Ureter (tissue), 1 donor: ENCODE measurements at places on chromosomes 7 and 10. TPM values are rescaled to one million over a fixed set of nuclear protein-coding genes. Genes with fewer than 3 reads are reported as not detected.
A peak's percentile ranks its signal among the peaks of the same experiment; 100 is the strongest.

DNA sequence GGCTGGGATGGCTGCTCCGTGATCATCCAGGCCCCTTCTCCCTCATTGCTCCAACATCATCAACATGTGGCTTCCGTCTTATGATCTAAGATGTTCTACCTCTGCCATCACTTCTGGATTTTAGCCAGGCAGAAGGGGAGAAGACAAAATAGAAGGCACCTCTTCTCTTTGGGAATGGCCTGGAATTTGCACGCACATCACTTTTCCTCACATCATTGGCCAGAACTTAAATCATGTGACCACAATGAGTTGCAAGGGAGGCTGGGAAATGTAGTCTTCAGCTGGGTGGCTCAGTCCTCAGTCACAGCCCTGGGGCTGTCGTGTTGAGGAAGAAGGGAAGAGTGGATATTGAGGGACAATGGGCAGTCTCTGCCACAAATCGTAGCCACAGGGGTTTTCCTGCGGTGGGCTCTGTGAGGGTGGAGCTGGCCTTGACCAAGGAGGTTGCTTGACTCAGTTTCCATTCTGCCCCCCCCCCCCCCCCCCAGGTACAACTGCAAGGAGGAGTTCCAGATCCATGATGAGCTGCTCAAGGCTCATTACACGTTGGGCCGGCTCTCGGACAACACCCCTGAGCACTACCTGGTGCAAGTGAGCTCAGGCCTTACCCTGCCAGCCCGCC, 50.3 kb downstream of the PALD1 start:
- no peak for DNase-seq

DNA sequence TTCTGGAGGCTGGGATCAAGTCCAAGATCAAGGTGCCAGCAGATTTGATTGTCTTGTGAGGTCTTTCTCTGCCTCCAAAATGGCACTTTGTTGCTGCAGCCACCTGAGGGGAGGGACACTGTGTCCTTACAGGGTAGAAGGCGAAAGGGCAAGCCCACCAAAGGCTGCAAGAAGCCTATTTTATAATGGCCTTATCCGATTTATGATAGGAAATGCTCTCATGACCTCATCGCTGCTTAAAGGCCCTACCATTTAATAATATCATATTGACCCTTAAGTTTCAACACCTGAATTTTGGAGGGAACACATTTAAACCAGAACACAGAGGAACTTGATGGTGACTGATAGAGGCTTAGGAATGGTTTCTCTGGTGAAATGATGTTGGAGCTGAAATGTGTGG, 296.5 kb downstream of the TWIST1 start:
- no peak for DNase-seq

DNA sequence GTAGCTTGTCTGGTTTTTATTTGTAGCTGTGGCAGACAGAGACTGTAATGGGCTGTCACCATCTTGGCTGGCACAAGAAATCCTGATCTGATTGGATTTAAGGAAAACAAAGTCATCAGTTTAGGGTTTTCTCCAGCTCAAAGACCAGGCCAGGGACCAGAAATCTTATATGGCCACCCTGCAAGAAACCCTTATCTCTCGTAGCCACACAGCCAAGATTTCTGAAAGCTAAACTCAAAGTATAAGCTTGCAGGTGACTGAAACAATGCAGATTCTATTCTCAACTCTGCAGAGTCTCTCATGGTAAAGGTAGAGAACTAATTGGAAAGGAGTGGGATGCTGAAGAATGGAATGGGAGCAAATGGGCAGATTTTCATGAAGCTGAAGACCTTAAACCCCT, 3.2 kb upstream of the ASB13 start:
- no peak for DNase-seq

ANK3 gene
- 86.0 TPM for total RNA-seq

DNA sequence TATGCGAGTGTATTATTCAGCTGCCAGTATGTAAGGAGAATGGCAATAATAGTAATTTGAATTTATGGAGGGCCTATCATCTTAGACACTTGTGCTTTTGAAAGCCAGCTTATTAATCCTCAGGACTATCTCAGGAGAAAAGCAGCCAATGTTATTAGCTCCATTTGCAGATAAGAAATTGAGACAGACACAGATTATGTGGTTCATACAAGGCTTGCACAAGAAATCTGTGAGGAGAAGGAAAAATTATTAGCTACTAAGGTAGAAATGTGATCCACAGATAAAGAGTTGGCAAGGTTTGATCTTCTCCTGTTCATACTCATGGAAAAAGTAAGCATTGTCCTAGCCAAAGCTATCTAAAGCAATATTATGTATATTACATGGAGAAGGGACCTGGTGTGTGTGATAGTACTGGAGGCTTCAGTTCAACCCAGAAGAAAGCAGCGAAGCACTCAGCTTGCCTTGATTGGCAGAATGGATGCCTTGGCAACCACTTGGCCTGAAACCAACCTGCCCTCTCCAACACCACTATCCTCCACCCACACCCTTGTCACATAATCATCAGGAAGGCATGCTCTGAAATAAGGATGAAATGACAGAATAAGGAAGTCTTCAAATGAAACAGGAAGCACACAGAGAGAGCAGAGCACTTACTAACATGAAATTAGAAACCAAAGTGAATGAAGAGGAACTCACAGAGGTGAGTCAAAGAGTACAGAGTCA, 18.0 kb downstream of the MACC1 start:
- DNase-seq = peak; percentile 56

- DNase-seq = no peak
Measured at GRCh38 chr7:148060724-148061123, 529.8 kb upstream of the C7orf33 start.

DNA sequence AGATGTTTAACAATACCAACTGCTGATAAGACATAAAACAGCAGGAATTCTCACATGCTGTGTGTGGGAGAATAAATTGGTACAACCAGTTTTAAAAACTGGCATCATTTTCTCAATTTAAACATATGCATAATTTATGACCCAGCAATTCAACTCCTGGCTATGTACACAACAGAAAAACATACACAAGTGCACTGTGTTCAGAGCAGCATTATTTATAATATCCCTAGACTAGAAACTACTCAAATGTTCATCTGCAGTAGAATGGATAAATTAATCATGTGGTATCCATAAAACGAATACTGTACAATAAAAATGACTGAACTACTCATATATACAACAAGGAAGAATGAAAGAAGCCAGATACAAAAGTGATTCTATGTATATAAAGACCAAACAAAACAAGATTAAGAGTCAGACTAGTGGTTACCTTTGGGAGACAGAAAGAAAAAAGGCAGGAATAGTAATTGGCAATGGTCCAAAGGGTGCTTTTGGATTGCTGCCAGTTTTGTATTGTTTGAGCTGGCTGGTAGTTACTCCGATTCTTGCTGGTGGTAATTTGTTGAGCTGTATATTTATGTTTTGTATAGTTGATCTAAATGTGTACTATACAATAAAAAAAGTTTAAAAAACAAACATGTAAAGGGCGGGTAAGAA, 306.0 kb downstream of the TFEC start:
- no peak for DNase-seq

GRCh38 chr7:25963733-25964132, 188.3 kb upstream of the NFE2L3 start:
- DNase-seq = no peak

WNT8B gene
- 0.99 TPM for total RNA-seq

DNA sequence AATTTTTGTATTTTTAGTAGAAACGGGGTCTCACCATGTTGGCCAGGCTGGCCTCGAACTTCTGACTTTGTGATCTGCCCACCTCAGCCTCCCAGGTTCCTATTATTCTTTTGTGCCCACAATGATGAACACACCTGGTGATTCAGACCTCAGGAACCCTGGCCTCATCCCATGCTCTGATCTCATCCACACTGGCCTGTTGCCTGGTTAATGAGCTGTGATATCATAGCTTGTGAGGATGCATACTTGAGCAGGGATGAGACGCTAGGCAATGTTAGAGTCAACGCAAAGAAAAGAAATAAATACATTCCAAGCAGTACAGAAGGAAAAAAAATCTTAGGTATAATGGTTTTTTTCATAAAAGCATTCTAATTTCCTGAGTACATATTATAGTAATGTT, 82.4 kb upstream of the RNF32 start:
- DNase-seq = no peak

MUC3A gene
- 2.1 TPM for total RNA-seq

- no peak for DNase-seq
Measured at GRCh38 chr7:123533929-123534382, 439 bp downstream of the IQUB start.

DNA sequence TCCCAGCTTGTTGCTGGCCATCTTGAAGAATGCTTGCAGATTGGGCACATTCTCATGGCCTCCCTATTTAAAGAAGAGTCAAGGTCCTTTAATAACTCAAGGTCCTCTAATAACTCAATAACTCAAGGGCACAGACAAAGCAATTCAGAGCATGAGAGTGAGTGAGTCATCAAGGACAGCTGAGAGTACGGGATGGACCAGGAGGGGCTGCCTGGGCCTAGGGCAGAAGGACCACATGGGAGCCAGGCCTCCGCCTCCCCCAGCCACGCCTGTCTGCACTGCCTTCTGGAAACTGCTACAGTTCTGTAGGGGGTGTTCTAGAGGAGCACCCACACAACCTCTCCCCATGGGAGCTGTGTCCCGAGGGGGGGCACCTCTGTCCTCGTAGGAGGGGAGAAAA, 48.9 kb downstream of the ZNF503 start:
- no peak for DNase-seq

- DNase-seq = no peak
Measured at GRCh38 chr7:88460650-88461049, 154.0 kb upstream of the STEAP4 start.

UNCX gene
- total RNA-seq = not detected

PRF1 gene
- total RNA-seq = 4.1 TPM

DNA sequence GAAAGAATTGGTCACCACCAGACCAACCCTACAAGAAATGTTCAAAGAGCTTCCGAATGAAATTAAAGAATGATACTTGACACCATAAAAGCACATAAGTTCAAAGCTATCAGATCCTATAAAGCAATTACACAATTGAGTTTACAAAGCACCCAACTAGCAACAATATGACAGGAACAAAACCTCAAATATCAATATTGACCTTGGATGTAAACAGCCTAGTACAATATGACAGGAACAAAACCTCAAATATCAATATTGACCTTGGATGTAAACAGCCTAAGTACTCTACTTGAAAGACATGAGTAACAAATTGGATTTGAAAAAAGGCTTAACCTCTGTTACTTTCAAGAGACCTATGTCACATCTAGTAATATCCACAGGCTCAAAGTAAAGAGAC, 1201.4 kb downstream of the XPNPEP1 start:
- no peak for DNase-seq

- no peak for DNase-seq
Measured at GRCh38 chr7:18013936-18014335, 13.7 kb downstream of the PRPS1L1 start.

DNA sequence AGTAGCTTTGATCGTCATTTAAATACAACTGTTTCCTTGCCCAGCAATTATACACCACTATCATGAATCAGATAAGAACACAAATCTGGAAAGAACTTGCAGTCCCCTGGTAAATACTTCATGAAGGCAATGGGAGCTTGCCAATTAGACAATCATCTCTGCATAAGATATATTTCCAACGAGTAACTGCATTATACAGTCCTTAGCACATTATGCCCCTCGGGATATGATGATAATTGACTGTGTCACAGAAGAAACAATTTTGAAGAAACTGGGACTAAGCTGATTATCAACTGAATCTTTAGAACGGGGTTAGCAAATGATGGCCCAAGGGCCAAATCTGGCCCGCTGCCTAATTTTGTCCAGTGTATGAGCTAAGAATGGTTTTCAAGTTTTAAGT, 155.7 kb downstream of the TRIL start:
- DNase-seq = no peak

GRCh38 chr7:101882005-101882421, 64.6 kb downstream of the CUX1 start:
- no peak for DNase-seq

DNA sequence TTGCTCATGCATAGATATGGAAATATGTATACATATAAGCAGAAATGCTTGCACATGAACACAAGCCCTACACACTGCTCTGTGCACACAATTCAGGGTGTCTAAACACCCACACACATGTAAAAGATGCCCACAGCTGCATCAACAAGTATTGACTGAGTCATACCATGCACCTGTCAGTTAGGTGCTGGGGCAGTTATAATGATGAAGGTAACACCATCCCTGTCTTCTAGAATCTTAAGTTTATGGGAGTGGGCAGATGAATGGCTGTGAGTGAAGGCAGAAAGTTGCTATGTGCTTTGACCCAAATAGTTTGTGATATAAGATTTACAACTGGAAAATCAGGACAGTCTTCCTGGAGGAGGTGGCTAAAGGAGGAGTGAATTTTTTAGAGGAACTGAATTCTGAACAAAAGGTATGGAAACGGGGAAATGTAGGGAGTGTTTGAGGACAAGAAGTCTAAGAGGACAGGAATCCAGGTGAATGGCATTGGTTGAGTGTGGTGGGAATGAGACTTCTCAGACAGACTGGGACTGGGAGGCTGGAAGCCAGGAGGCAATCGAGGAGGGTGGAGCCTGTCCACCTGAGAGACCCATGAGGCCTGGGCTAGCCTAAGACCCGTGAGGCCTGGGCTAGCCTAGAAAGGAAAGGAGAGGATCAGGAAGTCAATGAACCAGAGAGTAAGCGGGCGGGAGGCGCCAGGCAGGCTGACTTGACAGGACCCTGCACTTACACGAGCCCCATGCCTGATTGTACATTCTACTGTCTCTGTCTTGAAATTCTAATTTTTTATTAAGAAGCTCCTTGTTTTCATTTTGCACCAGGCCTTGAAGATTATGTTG, 20.7 kb downstream of the POLL start:
- DNase-seq = no peak

DNA sequence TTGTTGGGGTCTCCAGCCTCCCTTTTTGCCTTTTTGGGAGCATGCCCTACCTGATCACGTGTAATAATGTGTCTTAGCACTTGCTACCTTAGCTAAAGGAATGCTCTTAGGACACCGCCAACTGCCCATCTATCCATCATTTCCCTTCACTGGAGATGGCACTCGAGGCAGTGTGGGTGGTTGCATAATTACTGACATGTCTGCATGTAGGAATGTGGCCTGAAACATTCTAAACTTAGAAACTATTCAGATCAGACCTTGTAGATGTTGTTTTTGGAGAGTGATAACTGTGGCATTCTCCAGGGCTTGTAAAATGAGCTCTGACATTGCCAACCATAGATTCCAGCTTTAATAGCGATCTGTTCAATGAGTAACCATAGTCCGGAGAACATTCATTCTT, 365.8 kb downstream of the BBS9 start:
- DNase-seq = no peak
